ENCODE measurements at places on chromosomes 12 and 14. TPM values are rescaled to one million over a fixed set of nuclear protein-coding genes. Genes with fewer than 3 reads are reported as not detected.

The EIF5 gene
- total RNA-seq, result 711 TPM

The SPIC gene
- not detected for total RNA-seq

The DPY19L2 gene
- total RNA-seq, result 3.4 TPM

The ASPG gene
- not detected for total RNA-seq

The ZNF10 gene
- total RNA-seq, result 65.5 TPM

The GLIPR1L1 gene
- not detected for total RNA-seq

The CMKLR1 gene
- not detected for total RNA-seq

The GPR137C gene
- total RNA-seq, result 0.22 TPM

The LALBA gene
- not detected for total RNA-seq

The SIRT4 gene
- not detected for total RNA-seq

The MAP1LC3B2 gene
- total RNA-seq, result 1.3 TPM

The PRH1 gene
- 14.5 TPM for total RNA-seq

The LRTM2 gene
- total RNA-seq, result not detected

The ASB2 gene
- total RNA-seq, result 2.8 TPM

The FAIM2 gene
- not detected for total RNA-seq

The SDS gene
- total RNA-seq, result not detected

The SRP54 gene
- total RNA-seq, result 40.4 TPM

The IL31 gene
- not detected for total RNA-seq

The RAB3IP gene
- total RNA-seq, result 14.8 TPM

The CEBPE gene
- not detected for total RNA-seq

The TXNDC16 gene
- total RNA-seq, result 13.4 TPM

The PRR4 gene
- not detected for total RNA-seq

The DDX54 gene
- total RNA-seq, result 85.6 TPM

The SLC35F4 gene
- not detected for total RNA-seq

The EPYC gene
- not detected for total RNA-seq

The SOAT2 gene
- total RNA-seq, result 2.9 TPM

The KIF26A gene
- 0.33 TPM for total RNA-seq

The CMA1 gene
- total RNA-seq, result not detected

The WSB2 gene
- 19.5 TPM for total RNA-seq

The KCNC2 gene
- not detected for total RNA-seq

The NDRG2 gene
- 24.8 TPM for total RNA-seq

The CMTM5 gene
- total RNA-seq, result not detected

The ZNF891 gene
- 4.5 TPM for total RNA-seq

The GSKIP gene
- 13.5 TPM for total RNA-seq

The OR6C4 gene
- total RNA-seq, result not detected

The NR4A1 gene
- total RNA-seq, result 59.7 TPM

The ESR2 gene
- total RNA-seq, result 0.14 TPM

The OR6C2 gene
- total RNA-seq, result not detected

The GLIPR1L2 gene
- not detected for total RNA-seq

The GPR65 gene
- 10.9 TPM for total RNA-seq

The KCNK10 gene
- total RNA-seq, result not detected

The ACRBP gene
- 1.7 TPM for total RNA-seq

The CLEC1B gene
- total RNA-seq, result not detected

The GPRC5D gene
- total RNA-seq, result not detected

The ARHGDIB gene
- total RNA-seq, result 769 TPM

The CISTR gene
- not detected for total RNA-seq

The MGST1 gene
- total RNA-seq, result not detected

The RNASE2 gene
- total RNA-seq, result not detected

The KRT82 gene
- total RNA-seq, result not detected

The CCDC175 gene
- not detected for total RNA-seq

The TMEM179 gene
- not detected for total RNA-seq

The CELA1 gene
- total RNA-seq, result not detected

Measured in CD8-positive, alpha-beta T cell (primary cell).